ENCODE measurements at places on chromosomes 4 and X.

- no peak for DNase-seq
Observed at GRCh38 chrX:16028576-16028975, 94.8 kb upstream of the GRPR start.

DNA sequence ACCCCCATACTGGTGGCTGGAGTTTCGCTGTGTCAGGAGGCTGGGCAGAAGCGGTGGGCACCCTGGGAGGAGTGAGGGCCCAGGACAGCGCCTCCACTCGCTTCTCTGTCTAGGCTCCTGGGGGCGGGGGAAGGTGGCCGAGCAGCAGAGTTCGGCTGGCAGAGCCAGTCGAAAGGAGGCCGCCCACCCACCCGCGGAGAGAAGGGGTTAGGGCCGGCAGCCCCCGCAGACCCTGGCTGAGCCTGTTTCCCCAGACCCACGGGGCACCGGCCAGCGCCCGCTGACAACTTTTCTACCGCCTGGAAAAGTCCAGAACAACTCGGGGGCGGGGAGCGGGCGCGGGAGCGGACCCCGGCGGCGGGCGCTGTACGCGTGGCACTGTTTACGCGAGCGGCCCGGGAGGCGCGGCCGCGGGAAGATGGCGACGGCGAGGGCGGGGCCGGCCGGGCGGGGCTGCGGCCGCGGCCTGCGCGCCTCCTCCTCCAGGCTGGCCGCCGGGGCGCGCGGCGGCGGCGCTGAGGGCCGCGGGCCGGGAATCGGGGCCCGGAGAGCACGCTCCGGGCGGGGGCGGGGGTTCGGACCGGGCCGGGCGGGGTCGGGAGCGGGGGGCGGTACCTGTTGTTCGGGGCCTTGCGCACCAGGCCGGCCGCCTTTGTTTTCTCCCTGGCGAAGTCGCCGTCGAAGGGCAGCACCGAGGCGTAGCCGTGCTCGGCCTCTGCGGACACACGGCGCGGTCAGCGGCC, 628 bp downstream of the MXD4 start:
- DNase-seq, result peak; percentile 91

- DNase-seq, result no peak
Observed at GRCh38 chr4:139469869-139470268, 15.9 kb downstream of the RAB33B start.

GRCh38 chrX:40773188-40773587, 37.8 kb upstream of the MED14 start:
- no peak for DNase-seq

GRCh38 chrX:19791562-19791961, 95.8 kb downstream of the SH3KBP1 start:
- no peak for DNase-seq

DNA sequence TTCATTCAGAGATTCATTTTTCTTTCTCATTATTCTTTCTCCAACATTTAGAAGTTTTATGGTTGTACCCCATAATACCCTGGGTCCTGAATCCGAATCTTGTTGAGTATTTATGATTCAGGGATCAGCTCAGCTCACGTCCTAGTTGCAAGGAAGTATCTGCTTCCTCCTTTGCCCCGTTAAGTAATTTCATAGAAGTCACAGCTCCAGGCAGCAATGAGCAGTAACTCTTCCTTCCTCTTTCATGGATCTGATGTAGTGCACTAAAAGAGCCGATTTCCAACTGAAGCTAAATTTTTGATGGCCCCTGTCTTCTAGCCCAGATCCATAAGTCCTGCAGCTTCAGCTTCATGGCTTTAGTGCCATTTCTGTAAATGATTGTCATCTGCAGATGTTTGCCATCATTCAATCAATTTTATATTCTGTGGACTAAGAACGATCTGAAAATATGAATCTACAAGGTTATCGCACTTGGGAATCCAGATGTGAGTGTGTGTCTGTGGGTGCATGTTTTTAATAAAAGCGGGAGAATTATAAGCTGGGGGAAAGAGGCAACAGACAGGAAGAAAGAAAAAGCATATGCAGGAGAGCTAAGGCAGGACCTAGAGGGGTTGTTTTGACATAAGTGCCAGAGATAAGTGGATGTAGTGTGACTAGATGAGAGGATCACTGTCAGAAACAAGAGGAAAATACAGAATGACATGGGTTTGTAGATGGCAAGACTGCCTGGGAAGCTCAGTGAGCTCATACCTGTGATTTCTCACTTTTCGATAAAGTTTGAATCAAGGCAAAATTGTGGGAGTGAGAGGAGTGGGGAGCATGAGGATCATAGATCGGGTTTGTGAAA, 17.5 kb downstream of the VEGFD start:
- no peak for DNase-seq

DNA sequence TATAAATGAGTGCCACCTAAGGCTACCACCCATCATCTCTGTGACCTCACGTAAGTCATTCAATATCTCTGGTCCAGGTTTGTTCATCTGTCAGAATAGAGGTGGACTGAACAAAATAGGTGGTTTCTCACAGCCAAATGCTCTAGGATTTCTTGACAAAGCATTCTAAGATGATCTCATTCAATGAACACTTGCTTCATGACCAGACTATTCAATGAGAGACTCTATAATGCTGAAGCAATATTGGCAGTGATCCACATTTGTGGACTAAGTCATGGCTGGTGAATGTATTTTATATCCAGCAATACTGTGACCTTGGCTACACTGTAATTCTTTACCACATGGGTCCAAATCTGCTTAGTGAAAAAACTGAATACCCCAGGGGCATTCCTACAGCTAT, 37.9 kb downstream of the LDB2 start:
- no peak for DNase-seq

- no peak for DNase-seq
Observed at GRCh38 chr4:177297785-177298391, 11.8 kb upstream of the NEIL3 start.

- no peak for DNase-seq
Observed at GRCh38 chrX:115366535-115366934, 77.0 kb downstream of the LUZP4 start.

- DNase-seq, result no peak
Observed at GRCh38 chr4:15451866-15452765, 17.6 kb upstream of the CC2D2A start.

DNA sequence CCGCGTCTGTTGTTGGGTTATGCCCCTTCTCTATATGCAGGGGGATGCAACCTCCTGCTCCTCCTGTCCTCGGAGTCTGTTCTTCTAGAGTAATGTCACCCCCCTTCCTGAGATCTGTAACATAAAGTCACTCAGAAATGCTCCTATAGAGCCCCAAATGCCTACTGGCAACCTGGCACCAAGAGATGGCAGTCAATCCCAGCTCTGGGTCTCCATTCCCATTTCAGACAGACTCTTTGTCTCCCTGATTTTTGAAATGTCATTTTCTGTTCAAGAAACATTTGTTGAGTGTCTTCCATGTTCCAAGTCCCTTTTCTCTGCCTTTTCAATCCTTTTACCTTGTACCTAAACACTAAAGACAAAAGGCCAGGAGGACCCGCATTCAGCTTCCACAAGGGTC, 9.6 kb upstream of the PRDM8 start:
- DNase-seq, result no peak

DNA sequence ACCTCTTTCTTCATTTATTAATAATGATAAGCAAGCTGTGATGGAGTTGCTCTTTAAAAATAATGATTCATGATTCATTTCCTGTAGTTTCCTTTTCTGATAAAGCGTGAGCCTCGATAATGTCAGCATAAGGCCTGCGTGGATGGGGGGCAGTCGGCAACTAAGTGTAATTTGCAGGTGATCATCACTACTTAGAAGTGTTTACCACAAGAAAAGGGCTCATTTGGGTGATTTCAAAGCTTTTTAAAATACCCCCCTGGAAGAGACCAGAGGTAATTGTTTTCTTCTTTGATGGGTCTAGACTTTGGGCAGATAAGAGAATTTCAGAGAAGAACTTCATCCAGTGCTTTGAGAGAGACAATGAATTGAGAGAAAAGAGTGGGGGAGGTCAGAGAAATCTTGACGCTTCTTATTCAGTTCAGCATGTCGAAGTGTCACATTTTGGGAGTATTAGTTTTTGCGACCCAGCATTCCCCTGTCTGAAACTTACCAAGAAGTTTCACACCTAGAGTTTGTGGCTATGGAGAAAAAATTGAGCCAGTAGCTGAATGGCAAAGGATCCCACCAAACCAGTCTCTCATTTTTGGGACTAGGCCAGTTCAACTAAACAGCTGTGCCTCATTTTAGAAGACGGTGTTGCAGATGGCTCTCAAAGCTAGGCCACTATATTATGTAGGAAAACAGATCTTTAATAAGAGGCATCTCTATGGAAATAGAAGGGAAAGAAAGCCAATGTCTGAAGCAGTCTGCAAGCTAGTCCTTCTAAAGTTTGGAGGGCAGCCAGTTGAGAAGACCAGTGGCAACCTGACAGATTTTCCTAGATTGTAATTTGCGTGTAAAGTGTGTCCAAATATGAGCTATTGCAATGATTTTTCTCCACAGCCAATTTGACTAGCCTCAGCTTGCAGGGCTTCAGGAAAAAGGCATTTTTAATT, 171.0 kb upstream of the PPP1R2C start:
- no peak for DNase-seq

DNA sequence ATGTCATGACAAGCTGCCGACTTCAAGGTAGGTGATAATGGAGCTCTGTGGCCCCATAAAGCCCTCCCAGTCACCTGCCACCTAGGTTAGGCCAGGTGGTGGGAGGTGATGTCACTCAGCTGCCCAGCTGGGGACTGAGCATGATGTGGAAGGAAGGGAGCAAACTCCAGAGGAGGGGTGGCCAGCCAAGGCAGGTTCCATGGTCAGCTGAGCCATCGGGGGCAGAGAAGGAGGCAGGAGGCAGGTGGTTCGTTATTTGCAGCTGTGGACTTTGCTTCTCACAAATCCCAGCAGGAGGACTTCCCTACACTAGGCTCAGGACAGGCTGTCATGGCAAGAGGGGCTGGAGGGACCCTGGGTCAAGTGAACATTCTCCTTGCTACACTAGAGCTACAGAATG, 2.1 kb downstream of the CCDC120 start:
- no peak for DNase-seq

GRCh38 chrX:116427978-116428377, 8.4 kb upstream of the SLC6A14 start:
- DNase-seq, result no peak

GRCh38 chr4:8709729-8710360, 117.3 kb downstream of the CPZ start:
- DNase-seq, result no peak

DNA sequence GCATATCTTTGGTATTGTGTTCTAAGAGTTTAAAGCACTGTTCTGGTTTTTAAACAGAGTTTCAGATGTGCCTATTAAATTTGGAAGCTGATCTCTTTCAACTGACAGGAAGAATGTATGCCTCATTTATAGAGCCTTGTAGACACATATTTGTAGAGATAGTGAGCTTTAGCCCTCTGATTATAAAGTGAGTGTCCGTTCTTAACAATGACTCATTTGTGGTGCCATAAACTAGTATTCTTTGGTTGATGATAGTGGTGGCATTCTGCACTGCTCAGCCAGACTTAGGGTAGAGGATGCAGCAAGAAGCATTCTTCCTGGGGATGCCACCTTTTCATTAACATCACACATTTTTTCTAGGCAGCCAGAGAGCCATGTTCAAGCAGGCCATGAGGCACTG, 121.7 kb downstream of the TLL1 start:
- DNase-seq, result no peak

- DNase-seq, result no peak
Observed at GRCh38 chrX:4240541-4241194, 527.2 kb upstream of the PRKX start.

- no peak for DNase-seq
Observed at GRCh38 chrX:71636438-71637252, 18.3 kb upstream of the CXCR3 start.

- DNase-seq, result peak; percentile 33
Observed at GRCh38 chr4:116180157-116180601, 905.2 kb downstream of the TRAM1L1 start.

DNA sequence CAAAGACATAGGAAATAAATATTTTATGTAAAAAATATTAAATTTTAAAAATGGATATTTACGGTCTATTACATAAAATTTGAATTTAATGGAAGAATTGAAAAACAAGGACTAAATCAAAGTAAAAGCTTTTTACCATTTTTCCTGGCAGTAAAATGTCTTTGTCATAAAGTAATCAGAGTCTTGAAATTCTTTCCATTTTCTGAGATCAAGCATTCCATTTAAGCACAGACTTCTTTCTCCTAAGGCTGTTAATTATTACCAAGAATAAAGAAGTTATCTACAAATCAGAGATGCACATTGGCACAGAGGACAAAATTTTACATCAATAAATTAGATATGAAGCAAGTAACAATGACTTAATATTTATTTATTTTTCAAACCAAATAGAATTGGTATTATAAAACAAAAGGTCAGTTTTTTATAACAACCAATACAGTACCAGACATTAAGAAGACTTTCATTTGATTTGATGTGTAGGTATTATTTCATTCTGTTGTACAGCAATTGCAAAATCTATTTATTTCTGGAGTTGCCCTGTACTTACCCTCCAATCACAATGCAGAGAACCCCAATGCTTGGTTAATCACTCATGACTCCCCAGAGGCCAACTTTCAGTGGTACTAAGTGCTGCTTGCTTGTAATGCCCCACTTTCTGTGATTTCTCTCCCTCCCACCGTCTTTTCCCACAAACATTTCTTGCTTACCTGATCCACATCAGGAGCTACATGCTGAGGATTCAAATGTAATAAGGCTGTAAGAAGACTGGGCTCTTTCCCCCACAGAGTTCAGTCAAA, 254.6 kb downstream of the GASK1B start:
- no peak for DNase-seq

DNA sequence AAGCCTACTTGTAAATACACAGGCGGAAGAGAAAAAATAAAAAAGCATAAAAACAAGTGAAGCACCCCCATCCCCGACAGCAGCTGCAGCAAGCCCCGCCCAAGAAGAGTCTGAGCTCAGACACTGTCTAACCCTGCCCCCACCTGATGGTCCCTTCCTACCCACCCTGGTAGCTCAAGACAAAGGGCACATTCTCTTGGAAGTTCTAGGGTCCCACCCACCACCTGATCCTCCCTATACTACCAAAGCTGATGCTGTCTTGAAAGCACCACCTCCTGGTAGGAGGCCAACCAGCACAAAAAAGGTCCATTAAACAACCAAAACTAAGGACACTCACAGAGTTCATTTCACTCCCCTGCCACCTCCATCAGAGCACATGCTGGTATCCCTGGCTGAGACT, 308.2 kb downstream of the KLHL13 start:
- DNase-seq, result no peak

DNA sequence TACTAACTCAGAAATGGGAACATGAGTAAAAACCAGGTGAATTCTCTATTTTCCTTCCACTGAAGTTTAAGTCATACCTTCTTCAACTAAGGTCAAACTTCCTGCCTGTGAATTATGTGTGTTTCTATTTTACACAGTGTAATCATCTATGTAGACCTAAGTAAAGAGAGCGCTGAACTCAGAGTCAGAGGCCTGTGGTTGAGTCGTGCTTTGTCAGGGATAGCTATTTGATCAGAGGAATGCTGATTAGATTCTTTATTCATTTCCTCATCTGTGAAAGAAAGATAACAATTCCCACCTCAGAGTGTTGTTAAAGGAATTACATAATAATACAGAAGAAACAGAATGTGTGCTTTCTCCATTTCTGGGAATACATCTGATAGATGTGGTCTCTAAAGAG, 654.1 kb downstream of the STIM2 start:
- DNase-seq, result no peak

- no peak for DNase-seq
Observed at GRCh38 chr4:63578383-63578782, 830.9 kb downstream of the TECRL start.

- no peak for DNase-seq
Observed at GRCh38 chrX:123190096-123190495, 6.0 kb downstream of the GRIA3 start.
